Gastrocnemius medialis (tissue), 4 donors: ENCODE measurements at places on chromosomes 3 and 15.

DNA sequence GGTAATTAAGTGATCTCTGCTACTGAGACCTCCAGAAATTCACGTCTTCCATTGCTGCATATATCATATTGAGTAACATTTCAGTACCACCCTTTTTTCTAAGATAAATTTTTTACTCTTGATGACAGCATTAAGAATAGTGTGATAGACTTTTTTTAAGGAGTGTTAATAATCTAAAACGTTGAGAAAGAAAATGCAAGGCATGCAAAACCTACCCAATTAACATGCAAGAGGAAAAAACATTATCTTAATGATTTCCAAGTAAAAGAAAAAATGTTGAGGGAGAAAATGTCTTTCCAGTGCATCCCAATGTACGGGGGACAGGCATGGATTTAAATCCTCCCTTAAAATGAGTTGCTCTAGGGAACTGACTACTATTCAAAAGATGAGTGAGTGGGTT is 740 bp downstream of the CLDN16 start:
- no peak for DNase-seq

GRCh38 chr3:165459111-165459510 is 262.9 kb upstream of the SLITRK3 start:
- DNase-seq = no peak

GRCh38 chr3:66555214-66555844 is 54.5 kb upstream of the LRIG1 start:
- no peak for DNase-seq

DNA sequence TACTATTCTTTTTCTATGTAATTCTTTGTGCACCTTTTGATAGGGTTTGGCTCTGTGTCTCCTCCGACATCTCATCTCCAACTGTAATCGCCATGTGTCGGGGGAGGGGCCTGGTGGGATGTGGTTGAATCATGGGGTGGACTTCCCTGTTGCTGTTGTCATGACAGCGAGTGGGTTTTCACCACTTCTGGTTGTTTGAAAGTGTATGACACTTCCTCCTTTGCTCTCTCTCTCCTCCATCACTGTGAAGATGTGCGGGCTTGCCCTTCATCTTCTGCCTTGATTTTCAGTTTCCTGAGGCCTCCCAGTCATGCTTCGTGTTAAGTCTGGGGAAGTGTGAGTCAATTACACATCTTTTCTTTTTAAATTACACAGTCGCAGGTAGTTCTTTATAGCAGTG is 225.8 kb upstream of the DPPA4 start:
- no peak for DNase-seq

DNA sequence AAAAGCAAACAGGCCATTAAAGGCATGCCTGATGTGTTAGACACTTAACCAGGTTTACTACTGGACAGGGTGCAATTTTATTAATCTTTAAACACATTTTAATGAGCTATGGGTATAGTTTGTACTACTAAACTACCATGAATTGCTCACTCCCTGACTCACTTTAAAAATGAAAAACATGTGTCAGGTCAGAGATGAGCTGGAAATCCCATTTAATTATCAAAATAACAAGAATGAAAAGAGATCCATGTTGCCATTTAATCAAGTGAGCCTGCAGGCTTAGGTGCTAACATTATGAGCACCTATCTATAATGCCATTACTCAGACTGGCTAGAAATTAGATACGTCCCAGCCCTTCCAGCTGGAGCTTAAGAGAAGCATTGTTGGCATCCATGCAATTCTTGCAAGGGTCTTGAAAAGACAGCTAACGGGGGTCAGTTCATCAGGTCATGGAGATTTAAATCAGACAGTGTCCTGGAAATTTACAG is 224.4 kb downstream of the THRB start:
- DNase-seq = no peak

GRCh38 chr15:39270221-39270855 is 310.5 kb upstream of the THBS1 start:
- no peak for DNase-seq

- DNase-seq = no peak
These were observed 98.8 kb upstream of the MB21D2 start for GRCh38 chr3:193016437-193016901.

GRCh38 chr3:141864281-141864970 is 12.0 kb upstream of the ATP1B3 start:
- no peak for DNase-seq

- DNase-seq = no peak
These were observed 3.4 kb downstream of the SLC25A26 start for GRCh38 chr3:66224220-66224619.

DNA sequence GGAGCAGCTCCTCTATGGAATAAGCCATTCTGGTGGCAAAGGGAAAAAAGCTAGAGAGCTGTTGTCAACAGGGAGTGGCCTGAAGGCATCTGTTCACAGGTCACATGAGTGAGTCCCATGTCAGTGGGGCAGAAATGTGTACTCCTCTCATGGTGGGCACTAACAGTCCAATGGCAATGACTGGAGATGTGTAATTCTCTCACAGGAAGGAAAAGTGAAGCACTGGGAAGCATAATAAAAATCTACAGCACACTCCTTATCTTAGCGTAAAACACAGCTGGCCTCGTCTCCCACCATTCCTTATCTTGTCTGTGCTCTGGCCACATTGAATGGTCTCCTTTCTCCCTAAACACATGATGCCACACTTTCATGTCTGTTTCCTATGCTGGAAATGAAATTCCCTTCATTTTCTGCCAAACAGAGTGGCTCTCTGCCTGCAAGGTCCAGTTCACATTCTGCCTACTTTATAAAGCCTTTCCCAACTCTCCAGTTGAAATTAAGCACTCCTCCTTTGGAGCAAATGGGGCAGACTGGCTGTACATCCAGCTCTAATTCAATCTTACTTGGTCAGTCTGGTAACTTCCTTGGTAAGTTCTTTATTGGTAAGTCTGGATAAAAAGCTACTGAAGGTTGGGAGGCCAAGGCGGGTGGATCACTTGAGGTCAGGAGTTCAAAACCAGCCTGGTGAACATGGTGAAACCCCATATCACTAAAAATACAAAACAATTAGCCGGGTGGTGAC is 139.8 kb downstream of the RPL22L1 start:
- no peak for DNase-seq

DNA sequence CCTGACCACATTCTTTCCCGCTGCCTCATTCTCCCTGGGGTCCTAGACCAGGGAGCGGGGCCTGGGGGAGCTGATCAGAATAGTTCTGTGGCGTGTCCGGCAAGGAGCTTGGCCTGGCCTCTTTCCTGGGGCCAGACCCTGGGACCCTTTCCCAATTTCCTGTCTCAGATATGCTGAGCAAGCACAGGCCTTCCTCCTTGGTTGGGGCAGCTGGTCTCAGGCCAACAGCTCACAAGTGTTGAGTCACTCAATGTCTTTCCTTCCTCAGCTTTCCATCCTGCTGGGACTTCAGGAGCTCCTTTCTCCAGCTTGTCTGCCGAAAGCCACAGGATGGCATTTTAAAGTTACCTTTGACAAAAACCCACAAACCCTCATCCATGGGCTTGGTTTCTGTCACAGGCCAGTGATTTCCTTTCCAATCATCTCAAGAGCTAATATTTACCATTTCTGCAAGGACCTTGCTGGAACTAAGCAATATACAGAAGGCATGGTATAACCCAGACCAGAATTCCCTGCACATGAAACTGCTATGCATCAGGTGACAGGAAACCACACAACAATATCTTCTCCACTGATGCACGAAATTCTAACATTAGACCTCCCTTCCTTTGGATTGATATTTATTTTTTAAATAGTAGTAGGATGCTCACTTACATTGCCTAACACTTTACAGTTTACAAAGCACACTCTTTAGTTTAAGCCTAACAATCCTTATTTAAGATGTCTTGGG is 19.5 kb upstream of the TIMP4 start:
- DNase-seq = peak; percentile 22

- no peak for DNase-seq
These were observed 44.8 kb downstream of the TM4SF18 start for GRCh38 chr3:149288655-149289054.

- no peak for DNase-seq
These were observed 158.8 kb downstream of the IL20RB start for GRCh38 chr3:137116619-137117018.

- no peak for DNase-seq
These were observed 9.8 kb downstream of the RAB27A start for GRCh38 chr15:55279746-55280351.

DNA sequence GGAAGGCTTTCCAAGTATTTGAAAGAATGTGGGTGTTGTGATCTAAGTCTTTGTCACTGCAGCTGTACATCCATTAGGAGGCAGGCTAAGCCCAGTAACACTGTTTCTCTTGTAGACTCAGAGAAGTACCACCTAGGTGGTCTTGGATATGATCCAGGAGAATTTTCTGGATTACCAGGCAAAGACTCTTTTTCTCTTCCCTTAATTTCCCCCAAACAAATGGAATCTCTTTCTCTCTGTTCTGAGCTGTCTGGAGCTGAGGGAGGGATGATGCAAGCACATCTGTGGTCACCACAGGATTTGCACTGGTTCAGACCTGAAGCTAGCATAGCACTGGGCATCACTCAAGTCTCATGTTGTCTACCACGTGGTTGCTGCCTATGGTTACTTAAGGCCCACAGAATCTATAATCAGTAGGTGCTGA is 227.6 kb downstream of the NECTIN3 start:
- DNase-seq = no peak

GRCh38 chr15:35289024-35289617 is 204.0 kb upstream of the NANOGP8 start:
- DNase-seq = no peak

DNA sequence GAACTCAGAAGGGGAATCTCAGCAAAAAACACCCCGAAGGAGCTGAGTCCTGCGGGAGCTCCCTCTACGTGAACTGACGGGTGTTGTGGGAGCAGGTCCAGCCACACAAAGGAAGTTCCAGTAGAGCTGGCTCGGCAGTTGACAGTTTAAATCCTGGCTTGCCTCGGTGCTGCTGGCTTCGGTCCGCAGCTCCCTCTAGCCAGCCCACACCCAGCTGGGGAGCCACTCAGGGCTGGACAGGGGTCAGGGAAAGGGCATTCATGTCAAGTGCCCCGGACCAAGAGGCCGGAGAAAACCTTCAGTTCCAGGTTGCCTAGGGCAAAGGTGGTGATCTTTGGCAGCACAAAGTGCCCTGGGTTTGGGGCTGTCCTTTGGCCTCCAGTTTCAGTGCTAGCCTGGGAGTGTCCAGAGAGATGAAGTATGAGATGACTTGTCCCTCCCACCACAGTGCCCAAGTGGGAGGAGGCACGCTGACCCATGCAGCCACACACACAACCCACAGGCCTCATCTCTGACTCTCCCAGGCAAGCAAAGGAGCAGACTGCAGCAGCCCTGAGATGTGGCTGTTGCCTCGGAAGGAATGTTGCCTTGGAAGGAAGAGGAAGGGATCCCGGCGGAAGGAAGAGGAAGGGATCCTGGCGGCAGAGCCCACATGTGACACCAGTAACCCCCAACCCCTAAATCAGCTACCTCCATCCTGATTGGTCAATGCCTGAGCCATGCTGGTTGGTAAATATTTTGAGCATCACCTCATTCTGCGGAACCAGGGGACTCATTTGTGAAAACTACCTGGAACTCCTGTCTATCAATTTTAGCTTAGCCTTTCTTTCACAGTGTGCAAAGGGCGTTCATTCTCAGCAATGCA is 13.9 kb upstream of the ANPEP start:
- peak; percentile 45 for DNase-seq

DNA sequence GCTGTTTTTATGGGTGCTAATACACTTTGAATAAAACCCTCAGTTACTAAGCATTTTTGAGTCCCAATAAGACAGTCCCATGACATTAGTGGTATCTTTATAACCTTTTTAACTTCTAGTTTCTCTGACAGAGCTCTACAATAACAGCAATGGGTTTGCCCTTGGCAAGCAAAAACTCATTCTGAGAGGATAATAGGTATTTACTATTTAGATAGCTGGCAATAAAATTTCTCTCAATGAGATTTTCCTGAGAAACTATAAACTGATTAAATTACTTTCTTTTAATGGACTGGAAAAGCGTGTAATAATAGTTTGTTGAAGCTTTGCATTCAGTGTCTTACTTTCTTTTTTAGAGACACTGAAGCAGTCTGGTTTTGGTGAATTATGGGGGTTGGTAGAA is 168.0 kb upstream of the MLF1 start:
- DNase-seq = no peak

DNA sequence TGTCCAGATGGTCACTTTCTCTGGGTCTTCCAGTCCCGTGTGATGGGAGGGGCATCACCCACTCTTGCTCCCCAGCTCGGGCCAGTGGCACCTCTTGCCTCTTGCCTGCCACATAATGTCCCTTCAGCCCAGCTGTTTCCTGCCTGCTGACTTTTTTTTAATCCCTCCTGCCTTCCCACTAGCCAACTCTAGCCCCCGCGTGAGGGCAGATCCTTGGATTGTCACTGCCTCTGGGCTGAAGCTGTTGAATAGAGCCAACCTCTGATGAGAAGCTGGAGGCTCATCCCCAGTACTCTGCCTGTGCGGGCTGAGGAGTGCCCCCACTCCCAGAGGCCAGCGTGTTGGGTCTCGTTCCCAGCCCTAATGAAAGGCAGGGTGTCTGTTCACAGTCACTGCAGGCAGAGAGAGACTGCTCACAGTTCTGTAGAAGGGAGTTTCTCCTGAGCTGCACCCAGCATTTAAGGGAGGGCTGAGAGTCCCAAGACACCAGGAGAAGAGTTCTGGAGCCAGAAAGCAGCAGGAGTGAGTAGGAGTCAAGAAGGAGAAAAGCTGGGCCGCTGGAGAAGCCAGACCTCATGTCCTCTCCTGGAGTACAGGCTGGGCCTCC is 30.1 kb upstream of the TIMP4 start:
- DNase-seq = no peak

DNA sequence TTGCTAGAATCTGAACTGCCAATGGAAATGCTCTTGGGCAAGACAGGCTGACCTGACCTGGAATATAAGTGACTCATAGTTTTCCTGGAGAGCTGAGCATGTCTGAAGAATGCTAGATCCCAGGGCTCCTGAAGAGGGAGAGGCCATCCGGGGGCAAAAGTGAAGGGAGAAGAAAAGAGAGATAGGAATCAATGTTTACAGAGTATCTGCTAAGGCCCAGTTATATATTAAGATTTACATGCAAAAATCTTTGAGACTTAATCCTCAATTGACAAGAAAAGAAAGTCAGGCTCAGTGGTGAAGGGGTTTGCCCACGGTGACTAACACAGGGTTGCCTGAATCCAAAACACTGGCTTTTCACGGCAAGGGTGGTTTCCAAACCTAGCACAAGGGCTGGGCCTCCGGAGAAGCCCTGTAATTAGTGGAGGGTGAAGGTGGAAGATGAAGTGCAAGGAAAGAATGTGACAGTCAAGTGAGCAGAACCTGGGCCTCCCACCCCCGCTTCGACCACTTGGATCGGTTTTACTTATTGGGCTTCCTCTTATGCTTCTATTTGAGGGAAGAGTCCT is 91.7 kb upstream of the FGF12 start:
- no peak for DNase-seq

GRCh38 chr3:84184937-84185336 is 773.9 kb upstream of the CADM2 start:
- DNase-seq = no peak

- no peak for DNase-seq
These were observed 62.2 kb upstream of the AKAP13 start for GRCh38 chr15:85318048-85318731.
